ENCODE measurements at places on chromosomes 5 and 9. TPM values are rescaled to one million over a fixed set of nuclear protein-coding genes. Genes with fewer than 3 reads are reported as not detected.
A peak's percentile ranks its signal among the peaks of the same experiment; 100 is the strongest.

DNA sequence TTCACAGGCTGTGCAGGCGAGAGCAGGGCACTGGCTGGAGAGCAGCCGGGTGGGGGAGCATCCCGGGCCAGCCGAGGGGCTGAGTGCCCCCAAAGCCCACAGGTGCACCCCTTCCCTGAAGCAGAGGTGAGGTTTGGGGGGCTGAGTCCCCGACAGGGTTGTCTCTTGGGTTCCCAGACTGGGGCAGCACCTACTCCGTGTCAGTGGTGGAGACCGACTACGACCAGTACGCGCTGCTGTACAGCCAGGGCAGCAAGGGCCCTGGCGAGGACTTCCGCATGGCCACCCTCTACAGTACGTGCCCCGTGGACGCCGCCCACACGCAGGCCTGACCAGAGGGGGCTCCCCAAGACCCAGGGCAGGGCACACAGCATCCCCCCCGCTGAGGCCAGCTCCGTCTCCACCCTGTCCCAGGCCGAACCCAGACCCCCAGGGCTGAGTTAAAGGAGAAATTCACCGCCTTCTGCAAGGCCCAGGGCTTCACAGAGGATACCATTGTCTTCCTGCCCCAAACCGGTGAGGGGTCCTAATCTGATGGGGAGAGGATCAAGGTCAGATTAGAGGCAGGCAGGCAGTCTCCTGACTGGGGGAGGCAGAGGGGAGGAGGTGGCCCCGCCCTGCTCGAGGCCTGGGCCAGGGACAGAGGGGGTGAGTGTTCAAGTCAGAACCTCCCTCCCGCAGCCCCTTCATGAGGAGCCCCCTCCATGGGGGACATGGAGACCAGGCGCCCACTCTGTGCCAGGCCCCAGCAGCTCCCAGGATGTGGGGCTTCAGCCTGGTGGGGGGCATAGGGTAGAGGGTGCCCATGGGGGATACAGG is 2.7 kb downstream of the PTGDS start:
- peaks cover 5% of the 10 kb centered on the region for H3K36me3 ChIP-seq
- peaks cover 21% of the 10 kb centered on the region for H3K27me3 ChIP-seq
- peak overlapping the region; percentile 62 for H3K27ac ChIP-seq
- H3K4me3 ChIP-seq: peak overlapping the region; percentile 68

GRCh38 chr5:178249191-178249989 is 16.8 kb upstream of the PHYKPL start:
- H3K27ac ChIP-seq: no peak overlapping the region
- H3K36me3 ChIP-seq: no peaks in the 10 kb centered on the region
- H3K27me3 ChIP-seq: no peaks in the 10 kb centered on the region
- no peak overlapping the region for H3K4me3 ChIP-seq

- no peak overlapping the region for H3K4me3 ChIP-seq
- no peak overlapping the region for H3K27ac ChIP-seq
- no peaks in the 10 kb centered on the region for H3K27me3 ChIP-seq
- no peaks in the 10 kb centered on the region for H3K36me3 ChIP-seq
- H3K4me1 ChIP-seq: no peaks in the 10 kb centered on the region
Measured at GRCh38 chr5:83924891-83925290, 204.2 kb upstream of the HAPLN1 start.

DNA sequence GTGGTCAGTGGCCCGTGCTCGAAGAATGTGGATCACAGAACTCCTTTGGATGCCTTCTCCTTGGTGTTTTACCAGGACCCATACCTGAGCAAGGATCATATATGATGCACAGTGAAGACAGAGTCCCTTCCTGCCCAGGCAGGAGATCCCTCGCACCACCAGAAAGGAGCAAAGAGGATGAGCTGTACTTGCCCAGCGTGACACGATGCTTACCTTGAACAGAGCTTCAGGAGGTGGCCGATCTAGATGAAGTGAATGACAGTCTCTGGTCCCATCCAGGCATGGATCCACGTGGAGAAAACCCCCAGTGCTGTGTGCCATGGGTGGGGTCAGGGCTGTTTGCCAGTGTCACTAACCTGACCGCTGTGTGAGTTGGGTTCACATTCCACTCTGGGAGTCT is 455.4 kb downstream of the GADD45G start:
- no peaks in the 10 kb centered on the region for H3K4me1 ChIP-seq
- H3K4me3 ChIP-seq: no peak overlapping the region
- DNase-seq: no peak
- no peaks in the 10 kb centered on the region for H3K27me3 ChIP-seq
- H3K27ac ChIP-seq: no peak overlapping the region

DNA sequence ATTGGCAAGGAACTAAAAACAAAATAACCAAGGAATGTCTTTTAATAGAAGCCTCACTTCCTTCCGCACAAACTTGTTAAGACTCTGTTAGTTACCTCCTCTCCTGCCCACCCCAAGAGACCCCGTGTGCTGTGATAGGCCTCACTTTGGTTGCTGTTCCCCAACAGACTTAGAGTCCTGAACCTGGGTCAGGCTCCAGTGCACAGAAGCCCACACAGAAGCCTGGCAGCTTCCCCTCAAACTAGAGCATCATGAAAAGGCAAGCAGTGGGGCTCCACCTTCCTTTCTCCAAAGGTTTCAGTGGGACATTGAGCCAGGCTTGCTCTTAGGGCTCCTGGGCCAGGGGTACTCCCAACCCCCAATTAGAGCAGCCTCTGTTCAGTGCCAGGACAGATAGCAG is 230.5 kb downstream of the ESM1 start:
- H3K4me3 ChIP-seq: no peak overlapping the region
- no peak for DNase-seq
- no peaks in the 10 kb centered on the region for H3K4me1 ChIP-seq
- H3K27me3 ChIP-seq: no peaks in the 10 kb centered on the region

DNA sequence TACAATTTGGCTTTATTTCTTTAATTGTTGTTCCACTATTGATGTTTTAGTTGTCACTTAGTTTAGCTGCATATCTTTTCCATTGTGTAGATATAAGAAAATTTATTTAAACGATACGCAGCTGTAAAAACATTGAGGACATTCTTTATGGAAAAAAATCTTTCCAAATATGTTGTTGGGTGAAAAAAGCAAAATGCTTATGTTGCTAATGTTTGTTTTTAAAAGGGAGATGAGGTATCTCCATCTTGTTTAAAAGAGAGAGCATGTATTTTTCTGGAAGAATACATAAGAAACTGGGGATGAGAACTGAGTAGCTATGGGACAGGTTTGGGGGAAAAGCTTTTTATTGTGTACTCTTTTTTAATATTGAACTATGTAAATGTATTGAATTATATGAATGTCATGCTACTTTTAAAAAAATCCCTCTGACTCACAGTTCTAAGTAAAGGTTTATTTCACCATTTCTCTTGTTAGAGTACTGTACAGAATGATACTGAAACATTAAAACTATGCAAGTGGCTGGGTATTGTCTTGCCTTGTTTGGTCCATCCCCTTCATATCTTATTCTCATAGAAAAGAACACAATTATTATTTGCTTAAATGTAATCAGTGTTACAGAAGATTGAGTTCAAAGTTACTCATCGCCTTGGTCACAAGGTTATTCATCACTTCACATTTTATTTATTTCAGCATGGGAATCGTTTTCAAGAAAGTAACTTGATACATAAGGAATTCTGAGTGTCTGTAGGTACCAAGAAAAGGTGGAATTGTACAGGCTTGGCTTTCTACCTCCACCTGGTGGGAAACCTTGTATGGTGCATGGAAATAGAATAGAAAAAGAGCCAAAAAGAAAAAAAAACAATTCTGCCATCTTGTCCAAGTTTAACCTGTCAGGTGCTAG is 85.8 kb downstream of the RIC1 start:
- H3K4me1 ChIP-seq: peaks cover 6% of the 10 kb centered on the region
- no peak overlapping the region for H3K4me3 ChIP-seq
- no peak for DNase-seq
- no peak overlapping the region for H3K27ac ChIP-seq
- H3K36me3 ChIP-seq: peaks cover 79% of the 10 kb centered on the region

GRCh38 chr9:437574-438001 is 222.9 kb downstream of the DOCK8 start:
- H3K4me3 ChIP-seq: no peak overlapping the region
- H3K27ac ChIP-seq: peak overlapping the region; percentile 75
- no peaks in the 10 kb centered on the region for H3K4me1 ChIP-seq
- DNase-seq: no peak

DNA sequence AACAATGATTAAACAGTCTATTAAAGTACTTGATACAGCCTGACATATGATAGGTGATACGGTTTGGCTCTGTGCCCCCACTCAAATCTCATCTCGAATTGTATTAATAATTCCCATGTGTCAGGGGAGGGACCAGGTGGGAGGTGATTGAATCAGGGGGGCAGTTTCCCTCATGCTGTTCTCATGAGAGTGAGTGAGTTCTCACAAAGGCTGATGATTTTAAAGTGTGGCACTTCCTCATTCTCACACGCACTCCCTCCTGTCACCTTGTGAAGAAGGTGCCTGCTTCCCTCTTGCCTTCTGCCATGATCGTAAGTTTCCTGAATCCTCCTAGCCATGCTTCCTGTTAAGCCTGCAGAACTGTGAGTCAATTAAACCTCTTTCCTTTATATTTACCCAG is 40.1 kb upstream of the TARS1 start:
- DNase-seq: no peak
- no peak overlapping the region for H3K4me3 ChIP-seq
- H3K36me3 ChIP-seq: no peaks in the 10 kb centered on the region
- no peaks in the 10 kb centered on the region for H3K27me3 ChIP-seq

GRCh38 chr9:35760651-35761050 is 6.6 kb upstream of the MSMP start:
- H3K36me3 ChIP-seq: no peaks in the 10 kb centered on the region
- peaks cover 31% of the 10 kb centered on the region for H3K4me1 ChIP-seq
- DNase-seq: no peak

- DNase-seq: no peak
- H3K4me3 ChIP-seq: no peak overlapping the region
- no peaks in the 10 kb centered on the region for H3K27me3 ChIP-seq
- peaks cover 61% of the 10 kb centered on the region for H3K36me3 ChIP-seq
- H3K27ac ChIP-seq: no peak overlapping the region
Measured at GRCh38 chr5:80149161-80149609, 106.7 kb downstream of the SERINC5 start.

DNA sequence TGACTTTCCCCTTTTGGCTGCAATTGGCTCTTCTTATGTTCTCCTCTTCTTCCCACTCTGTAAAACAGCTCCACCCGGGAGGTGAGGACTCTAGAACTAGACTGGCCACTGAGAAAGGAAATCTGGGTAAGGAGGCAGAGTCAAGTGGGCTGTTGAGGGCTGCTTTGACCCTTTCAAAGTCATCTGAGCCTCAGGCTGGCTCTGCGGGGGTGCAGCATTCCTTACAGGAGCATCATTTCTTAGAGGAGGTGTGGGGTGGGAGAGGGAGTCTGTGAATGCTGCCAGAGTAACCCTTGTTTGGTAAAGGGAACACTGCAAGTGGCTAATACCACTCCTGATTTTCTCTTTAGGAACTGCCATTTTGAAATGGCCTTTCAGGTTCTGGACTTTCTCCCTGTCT is 377.7 kb upstream of the SMARCA2 start:
- H3K27ac ChIP-seq: no peak overlapping the region
- no peaks in the 10 kb centered on the region for H3K4me1 ChIP-seq
- no peak overlapping the region for H3K4me3 ChIP-seq

- H3K4me1 ChIP-seq: no peaks in the 10 kb centered on the region
- H3K27me3 ChIP-seq: no peaks in the 10 kb centered on the region
- no peak for DNase-seq
- H3K4me3 ChIP-seq: no peak overlapping the region
- H3K27ac ChIP-seq: no peak overlapping the region
Measured at GRCh38 chr5:160835376-160835775, 16.6 kb downstream of the ATP10B start.

DNA sequence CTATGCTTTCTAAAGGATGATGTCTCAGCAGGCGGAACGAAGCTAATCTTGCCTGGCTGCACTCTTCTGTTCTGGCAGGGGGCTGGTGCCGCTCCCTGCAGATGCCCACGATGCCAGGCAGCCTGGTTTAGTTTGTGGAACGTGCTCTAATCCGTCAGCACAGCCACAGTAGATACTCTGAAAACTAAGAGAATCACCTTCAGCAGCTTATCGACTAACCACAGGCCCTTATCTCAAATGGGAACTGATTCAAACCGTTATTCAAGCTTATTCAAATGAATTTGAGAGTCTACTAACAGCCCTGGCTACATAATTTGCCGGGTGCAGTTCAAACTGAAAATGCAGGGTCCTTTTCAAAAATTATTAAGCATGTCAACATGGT is 246.6 kb upstream of the ANKRD55 start:
- no peaks in the 10 kb centered on the region for H3K27me3 ChIP-seq
- H3K4me3 ChIP-seq: no peak overlapping the region
- no peak for DNase-seq
- peak overlapping the region; percentile 98 for H3K27ac ChIP-seq

- peaks cover 15% of the 10 kb centered on the region for H3K4me1 ChIP-seq
- peaks cover 99% of the 10 kb centered on the region for H3K27me3 ChIP-seq
- H3K36me3 ChIP-seq: no peaks in the 10 kb centered on the region
Measured at GRCh38 chr5:77629509-77630113, 8.9 kb downstream of the OTP start.

The ERBIN gene
- 81.1 TPM for total RNA-seq

The PCDHGC4 gene
- total RNA-seq: 4.7 TPM

The PCDHB4 gene
- total RNA-seq: 15.1 TPM

The NRARP gene
- 4.2 TPM for total RNA-seq

The GRHPR gene
- 250 TPM for total RNA-seq

The GGTA1 gene
- 9.0 TPM for total RNA-seq

The NEURL1B gene
- total RNA-seq: 33.6 TPM

The SMIM33 gene
- total RNA-seq: not detected

Measured in tibial nerve (tissue), 4 donors.